Globus pallidus (tissue), 1 donor: ENCODE measurements at places on chromosomes 12 and 14.

- DNase-seq: no peak
These were observed 427.6 kb downstream of the ZFP36L1 start for GRCh38 chr14:68365228-68365627.

DNA sequence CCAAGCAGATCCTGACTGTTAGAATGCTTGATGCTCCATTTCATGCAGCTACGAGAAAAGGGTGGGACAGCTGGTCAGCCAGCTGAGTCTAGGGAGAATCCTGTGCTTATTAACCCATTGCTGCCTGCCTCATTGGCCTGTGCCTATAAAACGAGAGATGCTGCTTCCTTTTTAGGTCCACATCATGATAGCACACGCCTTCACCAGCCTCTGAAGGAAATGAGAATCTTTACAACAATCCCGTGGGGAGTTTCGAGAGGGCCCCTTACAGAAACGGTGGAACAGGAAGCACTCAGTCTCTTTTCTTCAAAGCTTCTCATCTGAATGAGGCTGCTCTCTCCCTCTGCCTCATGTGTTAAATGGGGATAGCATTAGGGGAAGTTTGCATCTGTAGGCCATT lies 147.3 kb upstream of the RFLNA start:
- DNase-seq: no peak

DNA sequence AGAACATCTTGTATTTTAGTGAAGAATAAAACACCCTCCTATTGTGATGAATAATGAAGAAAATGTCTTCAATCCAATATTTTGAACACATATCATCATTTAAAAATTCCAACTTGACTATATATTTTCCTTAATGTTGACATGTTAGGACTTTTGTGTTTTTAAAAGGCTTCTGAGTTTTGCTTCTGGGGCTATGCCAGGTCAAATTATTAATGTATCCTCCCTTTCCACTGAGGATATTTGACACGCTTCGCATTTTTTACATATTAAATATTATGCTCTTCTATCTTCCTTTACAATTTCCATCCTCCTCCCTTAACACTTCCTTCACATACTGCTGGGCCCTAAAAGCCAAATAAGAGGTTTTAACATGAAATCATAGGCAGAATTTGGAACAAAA lies 20.6 kb downstream of the RERG start:
- DNase-seq: no peak

GRCh38 chr12:100545092-100545491 lies 28.4 kb upstream of the GAS2L3 start:
- DNase-seq: no peak

GRCh38 chr12:65022421-65022820 lies 98.7 kb downstream of the WIF1 start:
- no peak for DNase-seq

GRCh38 chr14:78593949-78594348 lies 423.8 kb downstream of the NRXN3 start:
- no peak for DNase-seq

GRCh38 chr12:53160000-53160399 lies 20.5 kb upstream of the ZNF740 start:
- DNase-seq: no peak

DNA sequence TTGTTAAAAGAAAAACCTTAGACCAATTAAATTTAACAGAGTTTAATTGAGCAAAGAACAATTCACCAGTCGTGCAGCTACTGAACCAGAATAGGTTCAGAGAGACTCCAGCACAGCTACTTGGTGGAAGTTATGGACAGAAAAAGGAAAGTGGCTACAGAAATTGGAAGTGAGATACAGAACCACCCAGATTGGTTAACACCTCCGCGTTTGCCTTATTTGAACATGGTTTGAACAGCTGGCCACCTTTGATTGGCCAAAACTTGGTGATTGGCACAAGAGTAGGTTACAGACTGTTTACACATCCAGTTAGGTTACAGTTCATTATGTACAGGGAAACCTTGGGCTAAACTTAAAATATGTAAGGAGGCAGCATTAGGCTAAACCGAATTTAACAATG lies 54.9 kb downstream of the SRGAP1 start:
- no peak for DNase-seq

DNA sequence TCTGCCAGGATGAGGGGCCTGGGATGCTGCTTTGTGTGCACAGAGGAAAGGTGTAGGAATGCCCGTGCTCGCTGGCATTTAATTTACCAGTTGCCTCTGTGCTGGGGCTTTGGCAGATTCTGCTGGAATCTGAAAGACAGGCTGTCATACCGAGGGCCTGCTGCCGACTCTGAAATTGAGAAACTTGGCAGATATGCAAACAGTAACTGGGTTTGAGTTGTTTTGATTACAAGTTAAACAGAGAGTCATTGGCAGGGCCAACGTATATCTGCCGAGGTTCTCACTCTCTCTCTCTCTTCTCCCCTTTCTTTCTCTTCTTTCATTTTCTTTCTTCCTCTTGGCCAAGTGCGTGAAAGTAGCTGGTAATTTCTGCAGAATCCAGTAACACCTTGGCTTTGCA lies 618.7 kb downstream of the VRK1 start:
- DNase-seq: no peak

- DNase-seq: peak; percentile 79
These were observed 6.7 kb downstream of the VASH1 start for GRCh38 chr14:76767681-76768656.

- no peak for DNase-seq
These were observed 243.7 kb downstream of the PAX9 start for GRCh38 chr14:36905272-36905888.

DNA sequence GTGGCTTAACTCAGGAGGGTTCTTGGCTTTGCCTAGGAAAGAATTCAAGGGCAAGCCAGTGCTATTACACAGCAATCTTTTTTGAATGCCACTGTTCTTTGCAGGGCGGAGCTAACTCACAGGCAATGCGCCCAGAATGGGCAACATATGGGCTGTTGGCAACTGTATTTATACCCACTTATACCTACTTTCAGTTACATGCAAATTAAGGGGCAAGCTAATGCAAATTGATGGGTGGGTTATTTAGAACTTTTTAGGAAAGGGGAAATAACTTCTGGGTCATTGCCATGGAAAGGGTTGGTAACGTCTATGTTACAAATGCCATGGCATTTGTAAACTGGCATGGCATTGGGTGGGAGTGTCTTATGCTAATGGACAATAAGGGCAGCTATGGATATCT lies 85.4 kb downstream of the C12orf50 start:
- DNase-seq: no peak

- peak; percentile 34 for DNase-seq
These were observed 436 bp downstream of the VPS33A start for GRCh38 chr12:122265886-122266229.

- DNase-seq: no peak
These were observed 14.1 kb upstream of the GALNT9 start for GRCh38 chr12:132343294-132344004.

DNA sequence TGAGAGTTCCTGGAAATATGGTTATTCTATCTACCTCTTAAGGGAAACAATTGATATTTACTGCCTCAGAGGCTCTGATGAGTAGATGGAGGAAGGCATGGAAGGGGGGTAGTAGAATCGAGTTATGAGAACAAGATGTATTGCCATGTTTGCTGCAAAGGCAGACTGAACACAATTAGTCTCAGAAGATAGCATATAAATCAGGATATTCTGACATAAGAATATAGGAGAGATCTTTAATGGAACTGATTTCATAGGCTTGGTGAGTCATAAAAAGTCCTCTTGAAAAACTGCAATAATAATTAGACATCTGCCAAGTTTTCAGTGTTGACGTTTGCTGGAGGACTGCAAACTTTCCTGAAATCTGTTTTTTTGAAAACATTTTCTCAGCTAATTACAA lies 636.1 kb downstream of the TMTC2 start:
- DNase-seq: no peak
